ENCODE measurements at places on chromosomes 7 and 10. TPM values are rescaled to one million over a fixed set of nuclear protein-coding genes. Genes with fewer than 3 reads are reported as not detected.

DNA sequence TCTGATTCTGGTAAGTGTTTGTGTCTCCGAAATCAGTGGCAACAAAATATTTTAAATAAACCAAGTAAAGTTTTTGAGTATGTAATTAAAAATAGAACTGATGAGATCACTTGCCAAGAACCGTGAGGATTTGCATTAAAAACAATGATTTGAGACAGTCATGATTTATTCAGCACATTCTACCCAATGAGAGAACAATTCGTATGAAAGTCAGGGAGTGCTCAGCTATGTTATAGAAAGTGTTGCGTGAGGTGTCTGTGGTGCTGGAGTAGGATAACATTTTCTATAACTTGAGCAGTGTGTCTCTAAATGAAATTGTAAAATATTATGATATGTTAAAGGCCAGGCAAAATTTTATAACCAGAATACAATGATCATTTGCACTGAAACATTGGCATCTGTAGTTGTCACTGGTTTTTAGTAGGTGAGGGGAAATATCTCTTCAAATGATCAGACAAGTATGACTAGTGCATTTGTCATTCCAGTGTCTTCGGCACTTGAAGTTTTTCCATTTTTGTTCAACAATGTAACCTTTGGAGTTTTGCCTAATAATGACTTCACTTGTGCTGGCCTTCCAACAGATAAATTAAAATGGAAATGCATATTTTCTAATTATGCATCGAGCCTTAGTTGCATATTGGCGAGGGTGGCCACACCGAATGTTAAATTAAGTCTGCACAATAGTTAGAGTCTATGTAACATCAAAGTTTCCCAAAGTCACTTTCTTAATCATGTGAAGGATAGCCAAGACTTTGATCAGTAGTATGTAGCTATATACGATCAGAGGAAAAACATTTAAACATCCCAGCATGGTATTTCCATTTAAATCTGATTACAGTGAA is 335.9 kb downstream of the GFRA1 start:
- no peak for DNase-seq

DNA sequence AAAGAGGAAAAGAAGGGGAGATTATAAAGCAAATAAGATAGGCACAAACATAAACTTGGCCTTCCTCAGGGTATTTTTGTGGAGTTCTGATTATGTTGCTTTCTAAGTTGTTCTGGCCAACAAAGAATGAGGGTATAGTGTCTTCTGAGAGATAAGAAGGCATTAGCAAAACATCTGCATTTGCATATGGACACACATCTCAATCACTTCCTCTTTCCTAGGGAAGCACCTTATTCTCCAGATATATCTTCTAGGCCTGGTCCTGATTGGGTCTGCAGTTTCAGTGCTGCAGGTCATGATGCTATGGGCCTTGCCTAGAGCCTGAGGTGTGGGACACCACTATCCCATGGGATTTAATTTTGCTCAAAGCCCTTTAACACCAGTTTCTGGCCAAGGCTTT is 308.8 kb upstream of the PHYHIPL start:
- no peak for DNase-seq

DNA sequence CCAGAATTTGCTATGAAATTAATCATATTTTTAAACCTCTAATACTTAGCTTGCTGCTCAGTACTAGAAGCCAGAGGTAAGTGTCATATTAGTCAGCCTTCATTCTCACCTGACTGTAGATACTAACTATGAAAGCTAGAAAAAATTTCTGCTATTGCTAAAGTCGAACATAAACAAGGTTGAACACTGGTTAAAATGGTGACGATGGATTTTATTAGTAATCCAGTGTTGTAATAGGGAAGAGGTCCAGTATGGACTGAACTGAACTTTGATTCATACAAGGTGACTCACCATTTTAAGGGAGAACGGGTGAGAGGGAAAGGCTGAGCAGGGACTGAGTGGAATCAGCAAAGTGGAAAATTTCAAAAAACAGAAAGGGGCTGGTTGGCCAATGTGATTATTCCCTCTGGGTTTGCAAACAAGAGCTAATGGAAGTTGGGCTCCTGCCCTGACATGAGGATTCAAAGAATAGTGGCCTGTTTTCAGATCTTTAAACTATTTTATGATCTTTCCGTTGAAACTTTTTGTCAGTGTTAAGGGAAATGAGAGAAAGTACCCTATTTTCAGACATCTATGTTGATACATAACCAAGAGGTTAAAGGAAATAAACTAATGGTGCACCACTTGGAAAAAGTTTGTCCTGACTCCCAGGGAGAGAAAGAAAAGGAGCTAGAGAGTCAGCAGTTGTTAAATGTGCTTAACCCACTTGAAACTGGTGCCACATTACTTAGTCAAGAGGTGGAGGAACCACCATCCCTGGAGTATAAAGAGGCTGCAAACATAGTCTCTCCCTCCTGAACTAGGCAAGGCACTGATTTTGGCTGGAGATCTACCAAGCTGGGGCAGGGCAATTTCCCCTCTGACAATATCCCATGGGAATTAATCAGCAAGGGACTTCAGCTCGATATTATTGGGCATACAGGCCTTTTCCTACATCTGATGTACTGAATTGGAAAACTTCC is 15.3 kb upstream of the AKR1C1 start:
- DNase-seq: peak; percentile 62

GRCh38 chr7:54781134-54781920 is 22.3 kb upstream of the SEC61G start:
- no peak for DNase-seq

UBE2D4 gene
- 10.7 TPM for total RNA-seq

PALD1 gene
- 7.8 TPM for total RNA-seq
